ENCODE measurements at places on chromosomes 12 and 14.

GRCh38 chr14:92969871-92970270, 46.9 kb downstream of the CHGA start:
- DNase-seq = no peak

GRCh38 chr12:90543374-90543773, 411.6 kb downstream of the CCER1 start:
- DNase-seq = no peak

GRCh38 chr12:58537278-58537677, 383.0 kb downstream of the LRIG3 start:
- no peak for DNase-seq

DNA sequence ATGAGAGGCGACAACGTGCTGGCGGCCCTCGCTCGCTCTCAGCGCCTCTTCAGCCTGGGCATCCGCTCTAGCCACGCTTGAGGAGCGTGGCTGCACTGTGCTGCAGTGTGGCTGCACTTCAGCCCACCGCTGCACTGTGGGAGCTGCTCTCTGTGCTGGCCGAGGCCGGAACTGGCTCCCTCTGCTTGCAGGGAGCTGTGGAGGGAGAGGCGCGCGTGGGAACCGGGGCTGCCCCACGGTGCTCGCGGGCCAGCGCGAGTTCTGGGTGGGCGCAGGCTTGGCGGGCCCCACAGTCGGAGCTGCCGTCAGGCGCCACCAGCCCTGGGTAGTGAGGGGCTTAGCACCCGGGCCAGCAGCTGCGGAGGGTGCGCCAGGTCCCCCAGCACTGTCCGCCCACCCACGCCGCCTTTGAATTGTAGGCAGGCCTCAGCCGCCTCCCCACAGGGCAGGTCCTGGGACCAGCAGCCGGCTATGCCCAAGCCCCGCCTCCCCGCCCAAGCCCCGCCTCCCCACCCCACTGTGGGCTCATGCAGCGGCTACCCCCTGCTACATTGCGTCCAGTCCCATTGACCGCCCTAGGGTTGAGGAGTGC, 974.2 kb downstream of the FSCB start:
- no peak for DNase-seq

- peak; percentile 23 for DNase-seq
These were observed 501 bp downstream of the RIMKLB start for GRCh38 chr12:8698132-8698851.

DNA sequence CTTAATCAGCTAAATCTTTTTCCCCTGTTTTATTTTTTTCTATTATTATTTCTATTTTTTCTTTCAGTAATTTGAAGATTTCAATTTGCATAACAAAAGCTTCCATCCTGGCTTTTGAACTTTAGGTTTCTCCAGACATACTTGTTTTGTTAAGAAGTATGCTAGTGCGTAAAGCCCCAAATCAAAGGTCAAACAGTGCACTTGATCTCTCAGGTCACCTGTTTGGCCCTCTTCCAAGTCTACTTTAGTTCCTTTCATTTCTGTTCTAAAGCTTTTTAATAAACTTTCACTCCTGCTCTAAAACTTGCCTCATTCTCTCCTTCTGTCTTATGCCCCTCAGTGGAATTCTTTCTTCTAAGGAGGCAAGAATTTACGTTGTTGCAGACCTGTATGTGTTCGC, 54.6 kb upstream of the ATXN7L3B start:
- DNase-seq = no peak

DNA sequence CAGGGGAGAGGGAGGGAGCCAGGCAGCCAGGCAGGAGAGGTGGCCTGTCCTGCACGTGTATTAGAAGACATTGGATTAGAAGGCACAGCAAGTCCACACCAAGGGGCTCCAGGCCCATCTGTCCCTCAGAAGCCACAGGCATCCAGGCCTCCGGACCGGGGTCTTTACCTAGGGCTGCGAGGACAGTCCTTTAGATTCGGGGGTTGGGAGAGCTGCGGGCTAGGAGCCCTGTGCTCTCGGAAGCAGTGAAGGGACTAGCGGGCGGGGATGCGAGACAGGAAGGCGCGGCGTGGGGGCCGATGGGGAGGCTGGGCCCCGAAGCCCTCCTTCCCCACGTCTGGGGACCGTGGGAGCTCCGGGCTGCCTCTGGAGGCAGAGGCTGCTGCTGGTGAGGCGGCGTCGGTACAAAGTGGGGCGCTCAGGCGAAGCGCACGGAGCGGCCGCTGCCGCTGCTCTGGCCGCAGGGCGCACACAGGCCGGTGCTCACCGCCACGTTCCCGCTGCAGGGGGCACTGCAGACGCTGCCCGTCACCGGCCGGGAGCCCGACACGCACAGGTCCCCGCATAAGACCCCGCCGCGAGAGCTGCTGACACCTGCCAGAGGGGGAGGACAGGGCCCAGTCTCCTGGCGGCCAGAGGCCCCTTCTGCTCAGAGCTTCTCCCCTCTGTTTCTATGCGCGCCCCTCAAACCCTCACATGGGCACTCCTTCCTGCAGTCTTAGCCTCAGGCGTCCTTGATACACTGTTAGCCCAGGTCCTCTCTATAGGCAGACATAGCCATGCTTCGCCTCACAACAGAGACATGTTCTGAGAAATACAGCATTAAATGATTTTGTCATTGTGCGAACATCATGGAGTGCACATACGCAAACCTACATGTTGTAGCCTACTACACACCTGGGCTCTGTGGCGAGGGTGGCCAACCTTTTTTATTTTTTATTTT, 17.3 kb downstream of the KRT7 start:
- no peak for DNase-seq

DNA sequence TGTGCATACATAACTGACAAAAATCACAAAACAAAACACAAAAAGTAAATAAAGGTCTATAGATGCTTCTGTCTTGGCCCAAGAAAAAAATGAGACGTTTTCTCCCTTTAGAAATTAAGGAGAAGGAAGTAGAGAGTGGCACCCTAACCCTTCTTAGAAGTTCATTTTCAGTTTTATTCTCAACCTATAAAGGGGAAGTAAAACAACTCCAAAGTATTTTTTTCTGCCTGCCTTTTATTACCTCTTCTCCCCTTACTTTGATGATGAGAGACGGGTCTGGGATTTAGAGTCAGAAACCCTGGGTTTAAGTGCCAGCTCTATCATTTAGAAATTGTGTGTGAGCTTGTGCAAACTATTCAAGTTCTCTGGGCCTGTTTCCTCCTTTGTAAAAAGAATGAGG, 2.8 kb downstream of the PRIM1 start:
- DNase-seq = no peak

DNA sequence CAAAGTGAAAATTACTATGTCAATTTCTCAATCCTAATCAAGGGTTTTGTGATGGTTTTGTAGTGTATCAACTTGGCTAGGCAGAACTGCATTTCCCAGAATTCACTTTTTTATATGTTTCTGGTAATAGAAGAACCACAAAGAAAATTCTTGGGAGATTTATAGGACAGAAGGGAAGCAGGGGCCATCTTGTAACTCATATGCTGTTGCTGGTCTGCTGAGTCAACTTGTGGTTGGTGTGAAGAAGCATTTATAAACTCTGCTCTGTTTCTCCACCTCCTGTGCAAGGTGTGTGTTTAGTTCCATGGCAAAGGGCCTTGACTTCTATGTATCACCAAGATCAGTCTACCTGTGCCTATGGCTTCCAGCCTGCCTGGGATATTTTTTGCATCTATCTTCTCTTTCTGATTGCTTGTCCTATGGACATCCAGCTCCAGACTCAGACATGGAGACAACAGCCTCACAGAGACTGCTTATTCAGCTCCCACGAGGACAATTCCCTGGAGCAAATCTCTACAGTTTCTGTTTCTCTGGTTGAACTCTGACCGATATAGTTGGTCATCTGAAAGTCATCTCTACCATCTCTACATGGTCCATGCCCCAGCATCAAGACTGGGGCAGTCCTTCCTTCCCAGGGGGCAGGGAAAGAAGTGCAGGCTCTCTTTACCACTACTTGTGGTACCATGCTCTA, 364.3 kb upstream of the DDHD1 start:
- no peak for DNase-seq

- DNase-seq = no peak
These were observed 3.0 kb upstream of the TMEM120B start for GRCh38 chr12:121709478-121709961.

DNA sequence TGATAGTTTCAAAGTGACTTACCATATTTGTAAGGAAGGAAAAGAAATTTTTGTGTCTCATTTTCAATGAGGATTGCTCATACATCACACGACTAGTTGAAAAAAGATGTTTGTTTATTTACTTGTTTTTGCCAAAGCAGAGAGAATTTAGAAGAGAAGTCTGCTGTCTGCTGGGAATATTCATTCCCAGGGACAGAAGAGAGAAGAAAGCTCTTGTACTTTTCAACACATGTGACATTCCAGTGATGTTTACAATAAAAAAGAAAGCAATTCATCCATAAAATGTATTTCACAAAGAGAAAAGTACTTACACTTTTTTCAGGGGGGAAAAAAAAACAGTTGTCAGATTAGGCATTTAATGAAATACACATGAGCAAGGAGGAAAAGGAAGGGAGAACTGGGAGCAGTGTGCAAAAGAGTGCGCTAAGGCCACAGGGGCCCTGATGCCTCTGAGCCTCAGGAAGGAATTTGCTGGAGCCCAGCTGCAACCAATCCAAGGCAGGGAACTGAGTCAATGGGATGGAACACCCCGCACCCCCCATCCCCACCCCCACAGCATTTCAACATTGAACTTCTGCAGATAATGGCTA, 115.0 kb downstream of the RPAP3 start:
- DNase-seq = no peak

- no peak for DNase-seq
These were observed 99.6 kb downstream of the DYRK2 start for GRCh38 chr12:67747869-67748742.

DNA sequence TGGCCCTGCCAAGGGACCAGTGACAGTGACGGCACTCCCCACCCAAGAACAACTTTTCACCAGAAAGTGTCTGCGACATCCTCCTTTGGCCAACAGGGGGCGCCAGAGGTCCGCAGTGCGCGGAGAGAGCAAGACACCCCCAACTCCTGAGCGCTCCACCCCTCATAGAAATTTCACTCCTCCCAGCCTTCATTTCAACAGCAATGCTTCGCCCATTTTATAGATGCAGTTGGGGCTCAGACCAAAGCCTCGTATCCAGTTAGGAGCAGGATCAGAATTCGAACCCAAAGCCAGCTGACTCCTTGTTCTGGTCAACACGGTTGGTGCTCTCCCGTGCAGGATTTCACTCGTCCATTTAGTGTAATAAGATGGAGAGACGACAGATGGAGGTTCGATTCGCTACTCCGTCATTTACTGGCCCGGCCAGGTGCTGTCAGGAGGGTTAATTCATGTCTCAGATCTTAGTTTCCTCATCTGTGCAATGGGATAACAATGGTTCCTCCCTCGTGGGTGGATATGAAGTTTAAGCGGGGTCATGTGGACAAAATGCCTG, 2.4 kb upstream of the POP5 start:
- DNase-seq = peak; percentile 48

DNA sequence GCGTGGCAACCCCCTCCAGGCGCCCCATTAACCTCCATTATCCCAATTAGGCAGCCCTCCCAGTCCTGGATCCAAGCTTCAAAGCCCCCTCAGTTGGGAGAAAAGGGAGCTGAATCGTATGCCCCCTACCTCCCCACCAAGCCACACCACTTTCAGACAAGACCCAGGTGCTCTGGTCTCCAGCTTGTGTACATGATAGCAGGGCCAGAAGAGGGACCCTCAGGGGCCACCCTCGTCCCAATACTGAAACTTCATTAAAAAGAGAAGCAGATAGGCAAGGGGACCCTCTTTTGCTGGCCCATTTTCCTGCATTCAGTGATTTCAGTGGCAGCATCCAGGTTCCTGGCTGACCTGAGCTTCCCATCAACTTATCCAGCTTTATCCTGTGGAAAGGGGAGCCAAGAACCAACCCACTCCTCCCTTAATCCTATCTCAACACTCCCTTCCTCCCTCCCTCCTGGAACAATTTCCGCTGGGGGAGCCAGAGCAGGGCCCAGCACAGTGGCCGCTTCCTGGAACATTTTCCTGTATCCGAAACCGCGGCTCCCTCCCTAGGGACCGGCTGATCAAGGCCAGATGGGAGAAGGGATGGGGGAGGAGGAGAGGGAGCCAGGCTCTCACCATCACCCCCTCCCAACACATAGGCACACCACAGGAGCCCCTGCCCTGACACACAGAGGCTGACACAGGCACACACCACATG, 9.5 kb upstream of the SP7 start:
- DNase-seq = no peak

- no peak for DNase-seq
These were observed 16.1 kb upstream of the EIF4B start for GRCh38 chr12:52990206-52990605.

GRCh38 chr12:20120403-20120725, 248.0 kb upstream of the PDE3A start:
- DNase-seq = no peak

- peak; percentile 4 for DNase-seq
These were observed 2.1 kb downstream of the PLXNC1 start for GRCh38 chr12:94150240-94151121.

- DNase-seq = no peak
These were observed 32.4 kb downstream of the LMO3 start for GRCh38 chr12:16573398-16574077.

DNA sequence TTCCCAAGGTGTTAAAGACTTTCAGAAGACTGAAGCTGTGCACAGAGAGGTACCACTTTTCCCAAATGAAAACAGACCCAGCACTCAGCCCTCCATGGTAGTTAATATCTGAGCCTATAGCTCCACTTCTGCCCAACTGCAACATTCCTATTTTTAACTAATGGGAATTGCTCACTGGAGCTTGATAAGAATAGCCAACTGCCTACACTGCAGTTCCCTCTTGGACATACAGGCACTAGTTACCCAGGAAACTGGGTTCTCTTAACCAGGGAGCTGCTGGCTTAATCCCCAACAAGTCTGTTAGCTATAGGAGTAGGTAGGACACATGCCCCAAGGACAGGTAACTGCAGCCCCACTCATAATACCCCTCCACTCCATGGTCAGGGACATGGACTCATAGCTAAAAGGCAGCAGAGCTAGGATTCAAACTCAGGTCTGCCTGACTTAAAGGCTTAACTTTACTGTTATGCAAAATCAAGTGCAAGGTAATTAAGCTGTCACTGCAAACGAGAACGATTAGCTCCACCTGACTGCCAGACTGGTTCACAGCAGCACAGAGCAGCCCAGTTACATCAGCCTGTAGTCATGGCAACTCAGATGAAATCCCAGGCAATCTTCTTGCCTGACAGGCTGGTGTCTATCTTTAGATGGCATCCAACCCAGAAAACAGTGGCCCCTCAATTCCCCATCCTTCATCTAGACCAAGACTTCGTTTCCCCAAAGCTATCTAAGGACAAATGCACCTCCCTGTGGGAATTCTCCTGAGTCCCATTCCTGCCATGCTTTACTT, 77.1 kb upstream of the ACTN1 start:
- DNase-seq = no peak

DNA sequence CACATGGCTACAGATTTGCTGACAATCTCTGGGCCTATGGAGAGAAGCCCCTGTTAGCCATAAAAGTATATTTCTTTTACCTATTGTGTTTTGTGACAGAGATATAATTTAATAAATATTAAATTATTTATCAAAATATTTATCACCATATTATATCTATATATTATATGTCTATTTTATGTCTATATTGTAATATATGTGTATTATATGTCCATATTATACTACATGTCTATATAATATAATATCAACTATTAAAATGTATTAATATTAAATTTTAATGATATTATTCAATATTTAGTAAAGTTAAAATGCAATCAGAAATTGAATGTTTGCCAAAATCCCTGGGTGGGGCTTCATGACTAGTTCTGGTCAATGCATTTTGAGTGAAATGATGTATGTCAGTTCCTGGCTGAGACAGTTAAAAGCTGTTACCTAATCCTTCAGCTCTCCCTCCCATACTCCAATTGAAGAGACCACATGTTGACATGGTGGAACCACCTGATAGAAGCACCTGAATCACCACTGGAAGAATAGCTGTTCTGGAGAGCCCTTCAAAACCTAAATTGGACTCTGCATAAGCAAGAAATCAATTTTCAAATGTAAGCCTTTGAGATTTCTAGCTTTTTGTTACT, 357.3 kb upstream of the DDHD1 start:
- no peak for DNase-seq

Measured in T-helper 22 cell (primary cell).